ENCODE measurements at places on chromosomes 12 and 14.

- DNase-seq = no peak
These were observed 190.6 kb downstream of the TMX1 start for GRCh38 chr14:51430633-51431032.

- DNase-seq = no peak
These were observed 14.3 kb upstream of the MCRS1 start for GRCh38 chr12:49582201-49582600.

DNA sequence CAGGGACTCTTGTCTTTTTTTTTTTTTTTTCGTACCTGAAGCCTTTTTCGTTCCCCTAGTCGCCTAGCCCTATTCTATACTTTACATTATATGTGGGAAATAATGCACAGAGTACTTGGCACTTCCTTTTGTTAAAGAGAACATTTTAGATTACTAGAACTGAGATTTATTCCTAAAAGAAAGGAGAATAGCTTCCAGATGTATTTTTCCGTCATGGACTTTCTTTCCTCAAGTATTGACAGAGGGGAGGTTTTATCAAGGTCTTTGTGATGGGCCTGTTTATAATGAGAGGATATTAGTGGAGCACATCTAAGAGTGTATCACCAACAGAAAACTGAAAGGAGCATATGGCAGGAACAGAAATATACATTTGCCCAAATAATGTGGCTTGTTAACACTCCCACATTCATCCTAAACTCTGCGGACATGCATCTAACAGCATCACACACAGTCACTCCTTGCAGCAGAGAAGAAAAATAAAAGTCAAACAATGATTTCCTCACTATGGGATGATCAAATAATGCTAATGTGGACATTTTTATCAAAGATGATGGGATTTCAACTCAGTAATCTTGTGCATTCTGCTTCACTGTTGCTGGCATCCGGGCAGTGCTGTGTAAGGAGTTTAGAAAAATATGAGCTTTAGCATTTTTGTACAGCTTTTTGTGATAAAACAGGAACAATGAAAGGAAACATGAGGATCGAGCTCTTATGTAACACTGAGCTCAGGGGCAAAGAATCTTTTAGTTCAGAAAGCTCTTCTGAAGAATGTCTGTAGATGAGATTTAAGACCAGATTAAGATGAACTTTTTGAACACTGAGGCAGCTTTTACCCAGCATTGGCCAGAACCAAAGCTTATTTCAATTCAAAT, 183.1 kb downstream of the EGLN3 start:
- DNase-seq = peak; percentile 56

DNA sequence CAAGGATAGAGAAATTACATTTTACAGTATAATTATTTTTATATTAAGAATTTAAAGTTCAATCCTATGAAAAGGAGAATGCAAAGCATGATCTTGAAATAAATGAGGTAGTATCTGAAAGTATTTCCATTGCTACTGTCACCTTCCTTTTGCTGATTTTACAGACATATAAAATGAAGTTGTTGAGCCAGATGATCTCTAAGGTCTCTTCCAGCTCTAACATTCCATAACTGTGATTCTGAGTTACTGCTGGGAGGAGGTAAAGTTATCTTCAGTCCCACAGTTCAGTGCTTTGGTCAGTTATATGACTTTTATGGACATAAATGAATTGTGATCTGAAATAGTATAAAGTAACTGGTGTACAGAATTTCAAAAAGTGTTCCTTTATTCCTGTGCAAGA, 52.8 kb downstream of the SLC38A6 start:
- DNase-seq = no peak

DNA sequence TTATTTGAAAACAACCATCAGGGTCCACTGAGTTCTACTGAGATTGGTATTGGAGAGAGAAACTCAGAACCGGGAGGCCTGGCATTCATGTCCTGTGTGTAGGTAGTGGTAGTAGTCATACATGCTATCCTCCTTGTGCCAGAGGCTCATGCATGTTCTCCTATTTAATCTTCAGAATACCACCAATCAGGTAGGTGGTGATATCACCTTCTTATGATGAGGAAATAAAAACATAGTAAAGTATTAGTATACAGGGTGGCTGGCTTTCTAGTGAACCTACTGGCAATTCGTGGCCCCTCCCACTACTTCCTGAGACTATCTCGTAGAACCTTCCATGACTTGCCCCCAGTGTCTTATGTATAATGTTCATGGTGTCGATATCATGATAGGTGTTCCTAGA, 40.5 kb upstream of the EID3 start:
- no peak for DNase-seq

DNA sequence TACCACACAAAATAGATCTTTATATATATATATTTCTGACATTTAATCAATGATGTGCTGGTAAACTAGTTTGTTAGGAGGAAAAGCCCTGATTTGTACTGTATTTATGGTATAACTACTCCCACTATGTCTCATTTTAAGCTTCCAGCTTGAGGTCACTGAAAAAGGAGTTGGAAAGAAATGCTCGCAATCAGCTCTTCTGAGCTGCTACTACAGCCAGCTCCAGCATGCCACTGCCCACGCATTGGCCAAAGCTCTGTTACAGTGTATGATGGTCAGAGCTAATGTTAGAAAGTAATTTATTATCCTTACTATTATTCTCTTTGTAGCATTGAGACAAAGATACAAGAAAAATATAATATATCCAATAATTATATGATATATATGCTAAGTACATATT, 55.0 kb upstream of the PCED1B start:
- peak; percentile 71 for DNase-seq

DNA sequence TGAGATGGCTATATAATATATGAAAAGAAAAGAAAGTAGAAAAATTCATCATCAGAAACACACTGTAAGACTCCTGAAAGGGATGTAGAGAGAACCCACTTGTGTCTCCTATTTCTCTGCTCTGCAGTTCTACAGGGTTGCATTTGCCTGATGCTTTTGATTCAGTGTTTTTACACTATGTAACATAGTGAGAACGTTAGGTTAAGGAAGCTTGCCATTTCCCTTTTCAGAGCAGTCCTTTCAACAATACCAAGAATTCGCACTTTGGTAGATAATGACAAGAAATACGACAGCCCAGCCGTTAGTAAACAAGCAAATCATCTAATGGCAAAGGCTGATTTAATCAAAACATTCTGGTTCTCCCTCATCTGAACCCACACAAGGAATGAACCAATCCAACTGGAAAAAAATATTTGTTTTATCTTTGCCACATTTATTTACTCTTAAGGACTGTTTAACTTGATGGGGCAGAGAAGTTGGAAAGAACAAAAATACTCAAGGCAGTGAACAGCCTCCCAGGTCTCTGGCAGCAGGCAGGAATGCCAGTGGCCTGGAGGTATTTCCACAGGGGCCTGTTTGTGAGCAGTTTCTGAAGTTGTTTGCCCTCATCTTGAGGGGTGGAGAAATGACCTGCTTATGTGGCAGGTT, 30.8 kb upstream of the SOCS2 start:
- DNase-seq = no peak

DNA sequence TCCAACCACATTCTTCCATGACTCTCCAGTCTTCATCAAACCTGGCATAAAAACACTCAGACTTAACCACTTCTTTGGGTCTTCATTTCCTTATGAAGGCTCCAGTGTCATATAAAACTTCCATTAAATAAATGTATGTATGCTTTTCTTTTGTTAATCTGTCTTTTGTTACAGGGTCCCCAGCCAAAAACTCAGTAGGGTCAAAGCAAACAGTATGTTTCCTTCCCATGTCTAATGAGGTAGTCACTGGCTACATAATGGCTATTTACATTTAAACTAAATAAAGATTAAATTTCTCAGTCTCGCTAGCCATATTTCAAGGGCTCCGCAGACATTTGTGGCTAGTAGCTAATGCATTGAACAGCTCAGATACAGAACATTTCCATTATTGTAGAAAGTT, 40.1 kb upstream of the STAB2 start:
- no peak for DNase-seq
